ENCODE measurements at places on chromosomes 4 and X.

DNA sequence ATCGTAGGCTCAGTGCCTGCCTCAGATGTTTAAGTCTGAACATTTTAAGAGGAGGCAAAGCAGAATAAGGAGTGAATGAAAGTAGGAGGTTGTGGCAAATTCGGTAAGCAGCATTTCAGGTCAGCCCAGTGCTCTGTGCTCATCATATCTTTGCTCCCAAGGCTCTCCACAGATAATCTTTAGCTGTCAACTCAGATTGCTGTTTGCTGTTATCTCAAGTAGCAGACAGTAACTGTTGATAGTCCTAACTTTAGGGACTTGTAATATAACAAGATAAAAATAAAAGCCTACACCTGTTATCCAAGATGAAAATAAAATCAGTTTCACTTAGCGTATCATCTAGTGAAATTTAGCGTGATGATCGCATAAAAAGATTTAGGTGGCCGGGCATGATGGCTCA lies 18.6 kb upstream of the CLTRN start:
- no peak for DNase-seq

DNA sequence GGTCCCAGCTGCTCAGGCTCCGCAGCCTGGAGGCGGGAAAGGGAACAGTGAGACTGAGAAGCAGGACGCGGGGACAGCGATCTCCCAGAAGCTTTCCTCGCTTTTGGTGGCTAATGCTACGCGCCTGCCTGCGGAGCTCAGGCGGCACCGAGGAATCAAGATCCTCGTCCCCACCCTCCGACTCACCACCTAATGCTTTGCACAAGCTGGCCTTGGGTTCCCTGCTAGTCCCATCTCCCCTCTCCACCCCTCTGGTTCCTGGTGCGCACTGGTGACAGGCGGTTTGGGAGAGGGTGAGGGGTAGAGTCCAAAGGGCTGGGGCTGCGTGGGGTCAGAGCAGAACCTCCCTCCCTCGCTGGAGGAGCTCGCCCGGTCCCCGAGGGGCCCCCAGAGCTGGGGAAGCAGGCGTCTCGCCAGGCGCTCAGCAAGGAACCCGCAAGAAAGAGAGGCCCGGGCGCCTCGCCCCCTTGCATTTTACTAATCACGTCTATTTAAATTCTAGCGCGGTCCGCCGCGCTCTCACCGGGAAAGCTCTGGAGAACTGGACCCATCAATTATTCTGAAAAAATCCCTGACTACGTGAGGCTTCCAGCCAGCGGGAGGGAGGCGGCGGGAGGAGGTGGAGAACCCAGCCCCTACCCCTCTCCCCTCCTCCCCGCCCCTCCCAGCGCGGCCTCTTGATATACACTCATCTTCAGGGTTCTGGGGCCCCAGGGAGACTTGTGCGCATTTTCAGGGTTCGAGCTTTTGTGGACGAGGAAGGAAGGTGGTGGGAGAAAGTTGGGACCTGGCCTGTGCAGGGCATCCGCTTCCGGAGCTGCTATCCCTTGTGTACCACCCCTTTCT lies 9.1 kb downstream of the POU4F2 start:
- no peak for DNase-seq

DNA sequence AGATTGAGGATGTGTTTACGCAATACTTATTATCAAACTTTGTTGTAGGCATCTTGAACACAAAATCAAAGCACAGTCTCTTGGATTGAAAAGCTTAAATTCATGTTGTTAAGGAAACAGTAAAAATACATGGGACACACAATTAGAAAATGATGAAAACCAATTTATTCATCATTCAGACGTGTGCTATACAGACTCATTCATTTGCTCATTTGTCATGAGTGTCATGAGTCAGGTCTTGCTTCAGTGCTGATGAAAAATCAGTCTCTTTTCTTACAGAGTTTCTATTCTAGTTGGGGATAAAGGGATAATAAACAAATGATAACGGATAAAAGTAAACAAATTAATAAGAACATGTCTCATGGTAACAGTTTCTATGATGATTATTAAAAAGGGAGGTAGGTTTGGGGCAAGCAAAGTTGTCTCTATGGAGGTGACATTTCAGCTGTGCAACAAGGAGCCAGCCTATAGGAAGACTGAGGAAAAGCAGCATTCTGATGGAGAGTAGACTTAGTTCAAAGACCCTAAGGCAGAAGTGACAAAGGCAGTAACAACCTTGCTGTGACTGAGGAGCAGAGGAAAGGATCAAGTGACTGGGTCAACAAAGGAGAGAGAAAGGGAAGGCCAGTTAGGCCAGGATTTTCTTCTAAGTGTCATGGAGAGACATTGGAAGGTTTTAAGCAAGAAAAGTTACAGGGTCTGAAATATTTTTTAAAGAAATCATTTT lies 224.0 kb upstream of the HHIP start:
- DNase-seq, result no peak

- no peak for DNase-seq
Measured at GRCh38 chrX:45007598-45007997, 134.6 kb downstream of the KDM6A start.

GRCh38 chr4:110754716-110755115 lies 131.8 kb upstream of the PITX2 start:
- DNase-seq, result no peak

DNA sequence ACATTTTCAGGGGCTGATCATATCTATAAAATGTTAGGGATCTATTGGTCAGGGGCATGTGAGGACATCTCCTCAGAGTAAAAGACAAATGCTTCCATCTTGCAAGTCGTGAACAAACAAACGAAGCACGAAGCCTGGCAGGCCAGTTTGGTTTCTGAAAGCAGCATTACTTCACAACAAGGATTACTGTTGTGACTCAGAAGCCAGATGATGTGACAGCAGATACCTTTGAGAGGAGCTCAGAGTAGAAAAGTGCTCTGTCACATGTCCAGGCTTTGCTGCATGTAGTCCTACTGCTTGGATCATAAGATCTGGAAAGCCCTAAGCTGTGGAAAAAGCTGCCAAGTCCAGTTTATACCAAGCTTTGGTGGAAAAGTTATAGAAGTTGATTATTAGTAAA lies 1827.2 kb downstream of the ARAP2 start:
- DNase-seq, result no peak

DNA sequence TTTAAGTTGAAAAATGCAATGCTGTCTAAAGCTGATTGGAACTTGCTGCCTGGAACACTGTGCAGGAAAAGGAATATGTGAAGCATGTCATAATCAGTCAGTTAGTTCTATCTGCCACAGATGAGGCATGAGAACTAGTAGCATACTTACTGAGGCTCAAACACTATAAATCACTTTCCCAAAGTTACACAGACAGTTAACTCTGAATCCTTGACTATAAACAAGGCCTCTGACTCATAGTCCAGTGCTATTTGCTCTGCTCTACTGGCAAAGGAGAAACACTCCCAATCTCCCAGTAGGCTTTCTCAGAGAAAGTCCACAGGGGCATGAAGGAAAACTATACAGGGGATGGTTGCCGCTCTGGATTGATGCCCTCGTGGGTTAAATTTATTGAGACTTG lies 2078.4 kb upstream of the TENM3 start:
- no peak for DNase-seq

DNA sequence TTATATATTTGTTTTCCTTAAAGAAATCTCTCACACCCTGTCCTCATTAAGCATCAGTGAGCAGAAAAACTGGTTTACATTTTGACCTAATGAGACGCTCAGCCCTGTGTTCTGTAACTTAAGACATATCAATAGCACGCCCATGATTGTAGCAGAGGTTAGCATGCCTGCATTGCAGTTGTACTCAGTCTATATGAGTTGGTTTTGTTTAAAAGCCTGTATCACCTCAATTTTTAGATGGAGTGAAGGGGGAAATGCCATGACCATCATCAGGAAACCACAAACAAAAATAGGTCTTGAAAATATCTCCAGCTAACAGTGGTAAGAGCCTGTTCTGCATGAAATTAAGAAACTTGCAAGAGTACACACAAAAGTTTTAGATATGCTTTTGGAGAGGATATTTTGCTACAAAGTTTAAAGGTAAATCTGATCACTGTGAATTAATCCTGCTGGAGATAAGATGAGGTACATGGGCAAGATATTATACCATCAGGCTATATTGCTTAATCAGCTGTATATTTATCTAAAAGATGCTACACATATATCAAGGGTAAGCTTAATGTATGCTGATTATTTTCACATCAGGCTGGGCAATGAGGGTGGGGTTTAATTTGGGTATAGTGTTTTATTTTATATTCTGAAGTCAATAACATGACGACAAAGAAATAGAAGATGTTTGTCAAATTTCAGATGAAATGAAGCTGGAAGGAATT lies 13.1 kb upstream of the COQ2 start:
- DNase-seq, result no peak

GRCh38 chrX:11757719-11758399 lies at the start of gene MSL3:
Gene MSL3, plus strand, starts transcription at chrX:11758237. Its CDS starts 27 bp downstream, at chrX:11758264.
- no peak for DNase-seq

GRCh38 chr4:76339364-76339763 lies 32.8 kb downstream of the STBD1 start:
- no peak for DNase-seq

DNA sequence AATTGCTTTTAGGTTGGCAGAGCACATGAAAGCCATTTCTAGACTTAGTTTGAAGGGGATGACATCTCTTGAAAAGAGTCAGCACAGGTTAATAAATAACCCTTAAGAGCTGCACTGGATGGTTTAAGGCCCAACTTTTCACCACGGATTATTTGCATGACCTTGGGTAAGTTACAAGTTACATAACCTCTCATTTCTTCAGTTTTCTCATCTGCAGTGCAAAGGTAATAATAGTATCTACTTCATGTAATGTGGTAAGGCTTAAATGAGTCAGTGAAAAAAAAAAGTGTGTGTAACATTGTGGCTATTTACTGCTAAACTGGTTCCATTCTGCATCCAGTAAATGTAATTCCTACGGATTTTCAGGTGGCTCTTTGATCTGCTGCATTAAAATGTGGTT lies 715.8 kb downstream of the CCSER1 start:
- no peak for DNase-seq

DNA sequence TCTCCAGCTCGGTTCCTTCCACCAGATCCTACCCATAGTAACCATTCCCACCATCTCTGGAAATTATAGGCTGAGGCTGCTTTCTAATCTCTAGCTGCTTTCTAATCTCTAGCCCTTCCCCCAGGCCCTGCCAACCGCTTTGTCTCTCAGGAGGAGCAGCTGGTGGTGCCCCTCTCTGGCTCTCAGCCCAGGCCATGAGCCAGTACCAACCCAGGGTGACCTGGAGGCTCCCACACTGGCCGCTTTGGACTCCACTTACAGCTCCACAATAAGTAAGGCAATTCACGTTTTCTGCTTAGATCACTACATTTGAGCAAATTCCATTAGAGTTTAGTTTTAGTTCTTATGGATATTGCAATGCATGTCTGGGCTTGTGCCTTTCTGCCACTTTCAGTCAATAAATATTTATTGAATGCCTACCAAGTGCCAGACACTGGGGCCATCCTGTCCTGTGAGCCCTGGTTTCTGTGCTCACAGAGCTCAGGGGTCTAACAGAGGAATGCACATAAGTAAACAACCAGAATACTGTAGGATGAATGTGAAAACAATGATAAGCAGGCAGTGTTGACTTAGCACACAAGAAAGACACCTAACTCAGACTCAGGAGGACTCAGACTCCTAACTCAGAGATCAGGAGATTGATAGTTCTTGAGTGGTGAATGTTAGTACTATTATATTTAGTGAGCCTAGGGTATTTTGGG lies 38.9 kb downstream of the SMC1A start:
- no peak for DNase-seq

DNA sequence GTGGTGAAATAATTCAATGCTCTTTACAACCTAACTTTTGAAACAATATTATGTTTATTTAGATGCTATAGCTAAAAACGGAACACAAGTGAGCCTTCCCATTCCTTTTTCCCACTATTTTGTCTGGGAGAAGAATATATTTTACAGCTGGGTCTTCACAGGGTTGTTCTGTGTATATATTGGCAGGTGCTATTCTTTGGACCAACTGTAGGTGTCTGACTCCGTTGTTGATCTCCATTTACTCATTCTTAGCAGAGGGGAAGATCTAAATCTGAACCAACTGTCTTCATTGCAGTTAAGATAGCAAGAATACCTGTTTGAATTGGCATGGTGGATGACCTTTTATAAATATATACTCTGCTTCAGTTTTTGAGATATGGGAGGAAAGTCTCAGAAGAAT lies 257.4 kb downstream of the CFAP299 start:
- no peak for DNase-seq

DNA sequence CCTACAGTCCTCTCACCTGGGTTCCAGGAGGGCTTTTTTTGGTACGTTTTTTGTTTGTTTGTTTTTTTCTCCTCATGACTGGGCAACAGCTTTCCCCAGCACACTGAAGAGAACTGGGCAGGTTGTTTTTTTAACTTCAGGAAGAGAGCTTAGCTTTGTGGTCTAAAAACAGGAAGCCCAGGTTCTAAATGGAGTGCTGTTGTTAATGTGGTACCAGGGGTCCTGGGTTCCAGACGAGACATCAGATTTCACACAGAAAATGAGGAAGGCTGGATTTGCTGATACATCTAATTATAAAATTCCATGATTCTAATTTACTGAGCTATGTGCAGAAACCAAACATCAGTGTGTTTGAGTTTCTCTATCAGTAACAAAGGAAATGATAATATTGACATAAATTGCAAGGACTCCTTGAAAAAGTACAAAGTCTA lies 4.2 kb downstream of the MYOZ2 start:
- no peak for DNase-seq

GRCh38 chr4:148415500-148415899 lies 26.7 kb downstream of the NR3C2 start:
- DNase-seq, result no peak

- no peak for DNase-seq
Measured at GRCh38 chr4:110675426-110675825, 52.5 kb upstream of the PITX2 start.

DNA sequence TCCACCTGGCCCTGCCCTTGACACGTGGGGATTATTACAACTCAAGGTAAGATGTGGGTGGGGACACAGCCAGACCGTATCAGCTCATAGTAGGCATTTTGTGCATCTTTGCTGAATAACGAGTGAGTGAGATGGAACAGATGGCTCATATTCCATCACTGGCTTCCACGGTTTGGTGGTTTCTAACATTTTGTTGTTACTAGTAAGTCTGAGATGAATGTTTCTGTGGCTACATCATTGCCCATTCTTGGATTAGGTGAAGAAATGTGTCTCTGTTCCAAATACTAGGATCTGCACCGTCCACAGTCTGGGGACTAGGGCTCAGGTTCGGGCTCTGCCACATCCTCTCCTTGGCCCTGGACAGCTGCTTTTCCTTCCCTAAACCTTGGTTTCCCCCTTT lies 3.6 kb downstream of the ABLIM2 start:
- no peak for DNase-seq

DNA sequence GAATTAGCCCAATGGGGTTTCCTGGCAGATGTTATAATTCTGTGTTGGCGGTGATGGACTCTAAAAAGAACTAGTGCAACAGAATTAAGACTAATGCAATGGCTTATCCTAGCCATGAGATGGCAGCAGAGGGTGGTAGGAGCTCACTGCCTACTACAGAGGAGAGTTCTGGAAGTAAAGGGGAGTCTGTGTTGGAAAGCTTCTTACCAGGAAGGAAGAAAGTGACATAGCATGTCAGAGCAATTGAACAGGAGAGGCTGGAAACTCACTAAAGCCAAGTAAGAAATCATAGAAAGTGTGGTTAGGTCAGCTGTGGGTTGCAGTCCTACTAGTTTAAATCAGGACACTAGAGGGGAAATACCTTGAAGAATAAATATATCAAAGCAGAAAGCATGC lies 6.3 kb upstream of the TRPC5OS start:
- DNase-seq, result no peak

GRCh38 chrX:66018585-66019309 lies 21.1 kb downstream of the VSIG4 start:
- DNase-seq, result no peak

- DNase-seq, result no peak
Measured at GRCh38 chr4:14636563-14636962, 365.7 kb upstream of the CPEB2 start.

- DNase-seq, result no peak
Measured at GRCh38 chrX:100677611-100678181, 33.7 kb downstream of the SRPX2 start.

GRCh38 chr4:179530958-179531357 lies 2088.7 kb upstream of the AGA start:
- no peak for DNase-seq
